ENCODE measurements at places on chromosomes 7 and 10. TPM values are rescaled to one million over a fixed set of nuclear protein-coding genes. Genes with fewer than 3 reads are reported as not detected.

- no peak for DNase-seq
These were observed 89.1 kb downstream of the CNOT4 start for GRCh38 chr7:135420786-135421185.

GRCh38 chr10:51445588-51445987 is 253.8 kb downstream of the CSTF2T start:
- DNase-seq = no peak

DNA sequence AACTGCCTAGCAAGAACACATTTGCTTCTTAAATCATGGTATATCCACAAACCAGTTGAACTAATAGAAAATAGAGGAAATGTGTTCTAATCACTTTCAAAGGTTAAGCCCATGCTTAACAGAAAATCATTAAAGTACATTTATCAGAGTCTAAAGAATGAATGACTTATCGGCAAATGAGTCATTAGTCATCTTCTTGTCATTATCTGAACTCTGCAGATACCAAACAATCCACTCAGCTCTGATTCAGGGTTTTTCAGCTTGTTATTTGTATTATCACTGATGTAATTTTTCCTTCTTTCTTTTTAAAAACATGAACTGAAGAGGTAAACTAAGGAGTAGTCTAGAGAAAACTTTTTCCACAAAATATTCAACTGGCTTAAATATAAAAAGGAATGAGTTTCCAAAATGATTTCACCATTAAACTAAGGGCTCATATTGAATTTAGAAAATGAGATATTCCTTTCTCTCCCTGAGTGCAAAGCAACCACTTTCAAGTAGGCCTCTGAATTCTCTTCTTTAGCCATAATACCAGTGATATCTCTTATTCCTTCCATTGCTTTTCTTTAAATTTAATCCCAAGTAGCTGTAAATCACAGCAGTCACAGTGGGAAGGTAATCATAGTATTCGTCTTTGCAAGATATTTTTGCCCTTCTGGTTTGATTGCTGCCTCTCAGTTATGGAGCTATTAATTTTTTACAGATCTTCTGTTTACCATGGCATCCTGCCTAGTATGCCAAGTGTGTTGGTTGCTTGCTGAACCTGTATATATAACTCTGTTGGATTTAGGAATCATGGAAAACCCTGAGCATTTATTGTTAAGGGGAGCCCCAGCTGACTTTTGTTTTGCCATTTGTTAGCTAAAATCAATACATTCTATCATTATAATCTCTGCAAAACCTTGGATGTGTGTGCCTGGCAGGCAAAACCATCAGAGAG is 125.1 kb downstream of the THSD7A start:
- no peak for DNase-seq

The AOAH gene
- 3.0 TPM for polyA plus RNA-seq

DNA sequence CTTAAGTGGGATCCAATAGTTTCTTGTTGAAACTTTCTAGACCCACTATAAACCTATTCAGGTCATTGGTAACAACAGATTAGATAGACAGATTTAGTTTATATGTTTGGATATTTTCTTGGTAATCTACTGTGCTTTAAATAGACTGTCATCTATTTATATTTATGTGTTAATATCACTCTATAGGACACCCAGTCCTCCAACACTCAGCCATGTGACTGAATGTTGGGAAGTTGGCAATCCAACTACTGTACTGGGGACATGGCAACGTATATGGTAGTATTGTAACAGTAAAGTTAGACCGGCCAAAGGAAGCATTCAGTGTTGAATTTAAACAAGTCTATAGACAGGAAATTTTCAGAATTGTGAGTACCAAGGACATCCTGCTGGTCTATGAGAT is 42.6 kb upstream of the HECTD2 start:
- no peak for DNase-seq

DNA sequence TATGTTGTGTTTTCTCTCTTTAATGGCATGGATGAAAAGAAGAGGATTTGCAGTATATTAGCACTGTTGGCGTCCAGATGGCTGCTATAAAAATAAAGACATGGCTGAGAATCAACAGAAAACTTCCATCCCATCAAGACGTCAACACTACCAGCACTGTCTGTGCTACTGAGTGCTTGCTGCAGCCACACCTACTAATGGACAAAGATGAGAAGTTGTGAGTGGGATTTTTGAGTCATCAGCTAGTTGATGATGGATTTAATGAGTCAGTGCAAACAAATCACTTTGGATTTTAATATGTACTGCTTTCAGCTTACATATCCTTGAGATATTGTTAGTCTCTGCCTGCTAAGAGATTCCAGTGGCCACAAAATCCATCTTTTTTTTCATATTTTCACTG is 631.0 kb upstream of the ANKRD30A start:
- DNase-seq = no peak

DNA sequence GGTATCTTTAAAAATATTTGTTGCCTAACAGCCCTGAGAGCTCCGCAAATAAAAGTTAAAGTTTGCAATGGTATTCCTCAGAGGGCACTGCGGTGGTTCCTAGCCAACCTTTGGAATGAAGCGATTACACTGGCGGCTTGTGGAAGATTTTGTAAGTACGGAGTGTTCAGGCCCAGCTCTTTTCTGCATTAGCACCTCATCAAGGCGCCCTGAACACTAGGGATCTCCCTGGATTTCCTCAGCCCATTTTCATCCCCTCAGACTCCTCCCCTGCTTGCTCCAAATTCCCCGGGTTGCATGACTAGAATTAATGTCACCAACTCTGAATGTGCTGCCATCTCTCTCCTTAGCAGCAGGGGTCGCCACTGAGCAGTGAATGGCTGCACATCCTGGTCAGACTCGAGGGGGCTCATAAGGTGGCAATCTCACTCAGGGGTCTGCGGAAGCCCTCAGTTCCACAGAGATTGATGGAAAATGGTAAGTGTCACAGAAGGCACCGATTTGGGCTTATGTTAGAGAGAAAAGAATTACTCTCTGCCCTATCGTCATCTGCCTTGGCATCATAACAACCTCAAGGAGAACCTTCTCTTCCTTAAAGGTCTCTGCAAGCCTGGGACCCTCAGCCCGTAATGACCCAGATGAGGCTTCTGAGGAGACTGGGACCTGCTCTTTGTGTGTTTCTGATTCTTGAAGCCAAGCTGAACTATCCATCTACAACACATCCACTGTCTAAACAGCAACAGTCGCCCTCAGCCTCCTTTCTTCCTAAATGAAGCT is 262.8 kb upstream of the AOAH start:
- DNase-seq = no peak

GRCh38 chr10:115001506-115002381 is 63.7 kb downstream of the TRUB1 start:
- DNase-seq = no peak

DNA sequence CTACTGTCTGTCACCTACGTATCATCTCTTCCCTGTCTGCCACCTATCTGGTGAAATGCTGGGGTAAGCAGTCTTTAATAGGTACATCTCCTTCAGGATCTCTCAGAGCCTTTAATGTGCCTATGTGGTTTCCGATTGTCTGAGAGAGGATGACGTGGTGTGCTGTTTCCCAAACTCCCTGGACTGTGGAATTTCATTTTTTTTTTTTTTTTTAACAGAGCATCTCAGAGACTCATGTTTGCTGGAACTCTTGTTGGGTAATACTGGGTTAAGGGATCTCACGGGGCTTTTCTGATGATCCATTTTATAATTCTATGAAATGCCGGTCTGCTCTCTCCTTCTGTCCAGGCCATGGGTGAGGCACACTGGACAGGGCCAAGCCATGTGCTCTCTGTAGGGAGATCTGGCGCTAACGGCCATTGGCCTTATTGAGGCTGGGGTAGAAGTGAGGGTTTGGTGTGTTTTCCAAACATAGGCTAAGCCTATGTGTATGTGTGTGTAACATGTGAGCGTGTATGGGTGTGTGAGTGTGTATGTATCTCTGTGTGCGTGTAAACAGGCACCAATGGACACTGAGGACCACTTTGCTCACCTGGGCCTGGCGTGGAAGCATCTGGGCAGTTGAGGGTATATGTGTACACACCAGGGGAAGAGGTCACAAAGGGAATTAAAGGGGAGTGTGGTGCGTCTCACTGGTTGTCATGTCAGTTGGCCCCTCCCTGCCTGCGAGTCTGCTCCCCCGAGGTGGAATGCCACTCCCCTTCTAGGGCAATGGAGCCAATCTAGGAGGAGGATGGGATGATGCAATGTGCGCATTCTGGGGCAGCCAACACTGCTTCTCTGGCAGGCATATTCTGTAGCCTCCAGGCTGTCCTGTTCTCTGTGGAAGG is 7.8 kb downstream of the ADRA2A start:
- DNase-seq = no peak

- no peak for DNase-seq
These were observed 27.1 kb downstream of the LRRC20 start for GRCh38 chr10:70355051-70356021.

DNA sequence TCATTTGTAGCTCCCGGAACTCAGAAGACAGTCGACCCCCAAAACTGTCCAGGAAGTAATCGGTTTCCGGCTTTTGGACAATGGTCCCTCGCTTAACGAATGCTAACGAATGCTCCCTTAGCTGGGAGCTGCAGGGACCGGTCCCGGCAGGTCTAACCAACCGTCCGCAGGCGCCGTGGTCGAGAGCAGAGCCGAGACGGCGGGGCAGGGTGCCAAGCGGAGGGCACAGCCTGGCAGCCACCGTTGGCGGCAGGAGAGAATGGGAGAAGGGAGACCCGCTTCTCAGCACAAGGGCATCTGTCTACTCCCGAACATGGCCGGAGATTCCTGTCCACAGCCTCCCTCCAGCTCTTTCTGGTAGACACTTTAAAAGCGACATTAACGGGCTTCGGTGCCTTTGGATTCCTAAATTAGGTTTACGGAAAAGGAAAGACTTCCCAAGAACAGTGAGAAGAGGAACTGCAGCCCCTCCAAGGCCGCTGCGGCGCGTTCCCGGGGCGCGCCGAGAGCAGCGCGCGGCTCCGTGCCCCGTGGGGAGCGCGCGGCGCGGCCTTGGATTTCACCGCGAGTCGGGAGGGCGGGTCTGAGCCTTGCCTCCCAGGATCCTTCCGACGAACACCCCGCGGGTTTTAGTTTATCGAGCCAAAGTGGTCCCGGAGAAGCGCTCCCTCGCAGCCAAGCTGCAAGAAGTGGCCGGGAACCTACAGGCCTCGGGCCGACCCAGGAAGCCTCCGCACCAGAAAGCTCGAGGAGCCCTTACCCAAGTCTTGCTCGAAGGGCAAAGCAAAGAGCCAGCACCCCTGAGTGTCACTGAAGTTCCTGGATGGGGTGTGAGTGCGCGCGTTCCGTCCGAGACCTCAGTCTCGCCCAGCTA is 3.6 kb upstream of the TBX20 start:
- no peak for DNase-seq

- DNase-seq = no peak
These were observed 45.2 kb upstream of the RELN start for GRCh38 chr7:104034679-104035078.

DNA sequence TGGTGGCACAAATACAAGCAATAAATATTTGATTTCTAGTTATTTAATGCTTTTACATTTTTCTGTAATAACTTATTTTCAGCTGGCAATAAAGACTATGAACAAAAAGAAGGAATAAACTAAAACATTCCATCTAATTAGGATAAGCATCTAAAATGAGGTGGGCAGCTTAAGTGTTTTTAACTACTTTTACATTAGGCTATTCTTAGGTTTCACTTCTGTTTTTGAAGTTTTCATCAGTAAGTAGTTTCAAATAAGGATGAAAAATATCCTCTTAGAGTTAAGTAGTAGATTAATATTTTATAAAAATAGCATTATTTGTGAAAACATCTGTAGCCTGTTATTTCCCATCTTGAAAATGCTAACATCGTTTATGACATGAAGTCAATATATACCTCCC is 15.9 kb downstream of the NT5C2 start:
- DNase-seq = no peak

DNA sequence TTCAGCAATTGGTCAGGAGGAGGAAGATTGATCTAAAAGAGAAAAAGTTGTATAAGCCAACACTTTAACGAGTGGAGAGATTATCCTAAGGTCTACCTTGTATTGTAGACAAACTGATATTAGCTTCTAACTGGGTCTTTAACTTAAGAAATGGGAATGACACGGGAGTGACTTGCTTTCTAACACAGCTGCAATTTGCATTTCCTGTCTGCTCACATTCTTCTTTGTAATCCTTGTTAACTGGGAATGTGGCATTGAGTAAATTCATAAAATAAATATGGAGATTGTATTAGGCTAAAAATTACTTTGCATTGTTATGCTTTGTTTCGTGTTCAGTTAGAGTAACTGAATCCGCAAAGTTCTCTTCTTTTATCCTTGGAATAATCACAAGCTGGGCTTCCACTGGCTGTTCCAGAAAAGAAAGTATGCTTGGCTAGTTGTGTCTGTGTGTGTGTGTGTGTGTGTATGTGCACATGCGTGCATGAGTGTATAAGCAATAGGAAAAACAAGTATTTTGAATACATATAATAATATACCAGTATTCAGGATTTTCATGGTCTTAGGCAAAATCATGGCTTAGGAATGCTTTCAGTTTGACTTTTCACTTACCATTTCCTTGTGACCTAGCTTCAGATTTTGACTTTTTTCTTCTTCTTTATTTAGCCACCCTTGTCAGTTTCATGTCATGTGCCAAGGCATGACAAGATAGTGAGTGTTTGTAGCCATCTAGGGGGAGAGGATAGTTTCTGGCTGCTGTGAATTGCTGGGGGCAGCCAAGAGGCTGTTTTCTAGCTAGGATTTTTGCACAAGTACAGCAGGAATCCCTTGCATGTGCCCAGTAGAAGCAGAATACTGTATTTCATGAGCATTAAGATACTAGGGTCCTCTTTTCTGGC is 54.5 kb upstream of the FZD8 start:
- no peak for DNase-seq

DNA sequence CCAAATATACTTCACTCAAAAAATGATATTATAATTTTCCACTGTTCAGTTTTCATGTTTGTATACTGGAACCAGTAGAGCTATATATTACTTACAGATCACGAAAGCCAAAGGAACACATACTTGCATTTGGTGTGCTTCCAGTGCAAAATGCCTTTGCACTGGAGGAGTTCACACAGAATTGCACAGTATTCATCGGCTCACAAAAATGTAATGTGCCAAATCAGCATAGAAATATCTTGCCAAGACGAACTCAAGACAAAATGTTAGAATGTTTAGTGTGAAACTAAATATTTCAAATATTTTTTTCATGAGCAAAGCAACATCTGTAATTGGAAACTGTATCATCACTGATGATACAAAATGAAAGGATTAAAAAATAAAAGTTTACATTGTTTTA is 646.2 kb upstream of the SEMA3D start:
- DNase-seq = no peak

The ZNF727 gene
- not detected for polyA plus RNA-seq

DNA sequence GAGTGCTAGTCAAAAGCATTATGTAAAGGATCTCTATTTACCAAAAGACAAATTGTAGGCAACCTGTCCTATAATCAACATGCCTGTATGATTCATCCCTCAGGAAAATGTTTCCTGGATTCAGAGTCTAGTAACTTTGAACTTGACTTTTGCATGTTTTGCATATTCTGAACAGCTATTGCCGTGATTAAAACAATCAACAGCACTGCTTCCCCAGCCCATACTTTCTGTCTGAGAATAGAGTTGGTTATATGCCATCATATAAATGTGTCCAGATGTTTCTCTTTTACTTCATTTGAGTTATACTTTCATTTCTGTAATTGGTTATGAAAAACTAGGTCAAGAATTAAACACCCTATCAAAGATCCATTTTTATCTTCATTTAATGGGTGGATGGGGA is 83.5 kb downstream of the ZMYND11 start:
- no peak for DNase-seq
